ENCODE measurements at places on chromosomes 11 and 22.

DNA sequence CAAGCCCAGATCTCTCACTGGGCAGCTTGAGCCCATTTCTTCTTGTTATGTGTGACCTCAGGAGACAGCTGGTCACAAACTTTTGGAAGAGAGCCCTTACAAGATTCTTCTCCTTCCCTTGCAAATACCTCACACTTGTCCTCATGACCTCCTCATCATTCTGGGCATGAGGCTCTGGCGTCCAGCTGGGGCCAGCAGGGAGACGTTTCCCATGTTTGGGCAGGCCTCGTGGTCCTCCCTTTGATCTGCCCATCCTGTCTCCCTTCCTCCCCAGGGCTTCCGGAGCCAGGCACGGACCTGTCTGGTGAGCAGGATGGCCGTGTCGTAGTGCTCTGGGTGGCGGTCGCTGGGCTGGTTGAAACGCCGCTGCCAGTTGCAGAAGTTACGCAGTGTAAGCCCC lies 9.7 kb downstream of the ADAMTS8 start:
- DNase-seq: peak; percentile 17

GRCh38 chr11:17277024-17277584 lies 565 bp downstream of the NUCB2 start:
- DNase-seq: peak; percentile 49

DNA sequence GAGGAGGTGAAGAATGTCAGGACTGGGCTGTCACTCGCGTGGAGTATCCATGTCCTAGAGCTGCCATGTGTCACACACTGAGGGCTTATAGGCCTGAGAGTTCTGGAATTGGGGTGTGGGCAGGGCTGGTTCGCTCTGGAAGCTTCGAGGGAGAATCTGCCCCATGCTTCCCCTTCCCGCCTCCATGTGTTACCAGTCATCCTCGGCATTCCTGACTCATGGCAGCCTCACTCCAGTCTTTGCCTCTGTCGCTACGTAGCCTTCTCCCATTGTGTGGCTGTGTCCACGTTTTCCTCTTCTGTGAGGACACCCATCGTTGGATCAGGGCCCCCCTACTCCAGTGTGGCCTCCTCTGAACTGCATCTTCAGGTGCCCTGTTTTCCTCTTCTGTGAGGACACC lies 301.2 kb downstream of the TBC1D22A start:
- DNase-seq: no peak

GRCh38 chr11:3901249-3902025 lies 46.0 kb downstream of the STIM1 start:
- no peak for DNase-seq

DNA sequence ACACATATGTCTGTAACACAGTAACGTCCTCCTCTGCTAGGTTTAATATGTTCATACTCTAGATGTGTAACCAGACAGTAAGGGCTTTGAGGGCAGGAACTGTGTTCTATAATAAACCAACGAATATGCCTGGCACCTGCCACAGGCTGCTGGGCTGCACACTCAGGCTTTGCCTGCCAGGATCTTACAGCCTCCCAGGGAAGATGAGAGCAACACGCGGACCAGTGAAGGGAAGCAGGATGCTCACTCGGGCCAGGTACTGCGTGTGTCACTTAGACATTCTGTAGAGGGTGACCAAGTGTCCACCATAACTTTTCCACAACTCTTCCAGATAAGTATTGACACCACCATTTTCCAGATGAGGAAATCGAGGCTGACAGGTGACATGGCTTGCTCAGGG lies 21.7 kb upstream of the BAIAP2L2 start:
- no peak for DNase-seq

- no peak for DNase-seq
These were observed 358.3 kb upstream of the ARHGAP42 start for GRCh38 chr11:100328626-100329340.
